ENCODE measurements at places on chromosomes 12 and 14. TPM values are rescaled to one million over a fixed set of nuclear protein-coding genes. Genes with fewer than 3 reads are reported as not detected.

Gene NEMF
- total RNA-seq = 53.2 TPM

Gene LRP10
- total RNA-seq = 308 TPM

Gene ANG
- total RNA-seq = 50.4 TPM

GRCh38 chr14:58607952-58608317, 29.8 kb upstream of the DACT1 start:
- no peak for DNase-seq

GRCh38 chr14:93997082-93997481, at the start of gene CCDC197:
Gene CCDC197, plus strand, starts transcription at chr14:93997301. Its CDS starts 831 bp downstream, at chr14:93998132.
- DNase-seq = no peak
